ENCODE measurements at places on chromosomes 3 and 15. TPM values are rescaled to one million over a fixed set of nuclear protein-coding genes. Genes with fewer than 3 reads are reported as not detected.

The CCDC39 gene
- 5.2 TPM for polyA plus RNA-seq

DNA sequence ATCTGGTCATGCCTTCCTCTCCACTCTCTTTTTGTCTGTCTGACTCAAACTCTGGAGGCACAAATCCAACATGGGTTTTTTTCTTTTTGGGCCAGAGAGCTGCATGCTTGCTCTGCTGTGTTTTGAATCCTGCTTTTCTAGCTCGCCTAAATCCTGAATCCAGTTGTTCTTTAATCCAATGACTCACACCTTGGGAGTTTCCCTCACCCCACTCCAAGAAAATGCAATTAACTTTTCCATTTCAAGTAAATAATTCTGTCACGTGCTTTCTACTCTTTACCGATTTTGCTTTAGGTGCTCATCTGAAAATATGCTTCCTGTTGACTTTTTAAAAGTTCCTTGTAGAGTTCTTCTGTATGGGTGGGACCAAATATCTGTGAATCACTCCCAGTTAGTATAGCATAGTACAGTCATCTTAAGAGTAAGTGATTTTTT, 47.6 kb downstream of the SLMAP start:
- no peak for DNase-seq

The ISLR gene
- polyA plus RNA-seq, result 49.7 TPM

DNA sequence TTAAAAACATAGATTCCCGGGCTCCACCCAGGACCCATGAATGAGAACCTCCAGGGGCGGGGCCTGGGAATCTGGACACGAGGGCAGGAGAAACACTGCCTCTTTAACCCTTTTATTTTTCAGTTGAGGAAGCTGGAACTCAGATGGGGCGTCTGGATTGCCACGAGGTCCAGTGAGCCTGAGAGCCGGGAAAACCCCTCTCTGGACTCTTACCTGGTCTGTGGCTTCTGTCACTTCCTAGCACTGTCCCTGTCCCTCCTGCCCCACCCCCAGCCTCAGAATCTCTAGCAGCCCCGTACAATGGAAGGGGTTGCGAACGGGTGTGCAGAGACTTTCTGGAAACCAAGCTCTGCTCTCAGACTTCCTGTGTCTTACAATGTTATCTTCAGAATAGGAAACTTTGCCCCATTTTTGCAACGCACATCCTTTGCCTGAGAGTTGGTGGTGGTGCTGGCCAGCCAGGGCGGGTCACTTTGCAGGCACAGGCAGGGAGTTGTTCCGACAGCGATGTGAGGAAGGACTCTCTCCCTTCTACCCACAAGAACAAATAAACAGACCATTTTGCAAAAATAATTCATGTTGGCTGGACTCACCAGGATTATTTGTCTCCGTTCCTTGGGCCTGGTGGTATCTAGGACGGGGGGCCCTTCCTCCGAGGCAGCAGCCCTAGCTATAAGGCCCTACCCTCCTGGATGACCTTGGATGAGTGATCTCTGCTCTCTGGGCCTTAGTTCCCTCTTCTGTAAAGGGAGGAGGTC, 59.1 kb downstream of the SMAD6 start:
- no peak for DNase-seq

- no peak for DNase-seq
These were observed 183.8 kb upstream of the THRB start for GRCh38 chr3:24678421-24678865.

DNA sequence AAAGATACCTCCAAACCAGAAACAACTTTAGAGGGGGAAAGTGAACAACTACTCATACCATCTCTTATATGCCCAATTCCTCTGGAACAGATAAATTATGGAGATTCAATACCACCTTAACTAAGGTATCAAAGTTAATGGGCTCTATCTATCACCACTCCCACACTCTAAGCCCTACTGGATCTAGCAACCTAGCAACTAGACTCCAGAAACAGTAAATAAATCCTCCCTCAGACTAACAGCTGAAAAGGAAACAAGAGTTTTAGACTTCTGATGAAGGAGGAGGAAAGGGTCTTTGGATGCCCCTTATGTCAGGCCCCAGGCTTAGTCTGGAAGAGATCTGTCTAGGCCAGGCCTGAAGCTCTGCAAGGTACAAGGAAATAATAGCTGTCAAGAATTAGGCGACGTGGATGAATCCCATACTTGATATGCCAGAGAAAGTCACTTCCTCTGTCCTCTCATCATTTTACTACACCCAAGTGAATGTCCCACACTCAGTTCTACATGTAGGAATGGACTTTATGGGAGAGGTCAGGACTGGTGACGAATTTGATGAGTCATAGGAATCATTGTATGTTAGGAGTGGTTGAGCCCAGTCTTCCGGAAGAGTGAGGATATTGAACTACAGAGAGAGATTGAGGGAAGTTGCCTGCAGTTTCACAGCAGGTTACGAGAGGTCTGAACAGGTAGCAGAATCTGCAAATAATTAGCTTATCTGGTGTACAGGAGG, 113.8 kb downstream of the AKAP13 start:
- no peak for DNase-seq

DNA sequence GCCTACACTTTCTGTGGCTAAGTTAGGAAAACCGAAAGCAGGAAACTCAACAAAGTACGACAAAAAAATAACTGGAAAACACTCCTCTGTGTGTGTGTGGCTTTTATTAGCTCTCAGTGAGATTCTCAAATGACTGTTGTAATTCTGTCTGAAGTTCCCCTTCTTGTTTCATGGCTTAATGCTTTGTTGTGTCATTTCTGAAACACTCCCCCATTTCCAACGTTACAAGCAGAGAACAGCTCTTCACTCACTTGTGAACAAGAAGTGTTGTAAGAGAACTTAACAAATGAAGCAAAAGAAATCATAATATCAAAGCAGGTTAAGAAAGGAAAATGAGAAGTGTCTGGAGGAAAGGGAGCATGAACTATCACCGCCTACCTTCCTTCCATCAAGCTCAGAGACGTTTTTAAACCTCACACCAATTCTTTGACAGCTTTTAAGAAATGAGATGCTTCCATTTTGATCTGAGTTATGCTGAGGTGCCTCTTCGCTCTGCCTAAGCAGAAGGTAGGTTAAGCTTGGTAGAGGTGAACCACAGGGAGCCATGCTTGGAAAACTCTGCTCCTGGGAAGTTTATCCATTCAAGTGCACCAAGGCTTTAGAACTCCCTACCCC, 12.4 kb upstream of the SEC62 start:
- no peak for DNase-seq

The PTH1R gene
- polyA plus RNA-seq, result 185 TPM

GRCh38 chr3:63762180-63762579, 56.9 kb upstream of the C3orf49 start:
- no peak for DNase-seq

DNA sequence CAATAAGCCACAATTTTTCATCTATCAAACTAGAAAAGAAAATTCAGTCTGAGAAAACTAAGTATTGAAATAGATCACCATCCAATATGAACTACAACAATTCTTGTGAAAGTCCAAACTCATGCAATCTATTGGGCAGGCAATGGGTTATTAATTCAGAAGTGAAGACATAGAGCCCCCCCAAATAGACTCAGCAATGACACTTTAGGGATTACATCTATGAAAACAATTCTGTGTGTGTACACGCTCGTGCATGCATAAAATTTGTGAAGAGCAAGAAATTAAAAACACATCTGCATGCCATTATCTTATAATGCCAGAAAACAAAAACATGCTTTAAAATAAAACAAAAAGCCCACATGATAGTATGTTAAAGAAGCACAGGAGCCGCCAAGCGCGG, 151.3 kb downstream of the NR1I2 start:
- DNase-seq, result no peak

- no peak for DNase-seq
These were observed 140.7 kb downstream of the MINAR1 start for GRCh38 chr15:79572691-79573404.

- DNase-seq, result no peak
These were observed 4.9 kb upstream of the GPR87 start for GRCh38 chr3:151321526-151321925.

- DNase-seq, result no peak
These were observed 331.7 kb downstream of the RBMS3 start for GRCh38 chr3:29612536-29612935.

GRCh38 chr15:67433495-67434099, 87.3 kb upstream of the C15orf61 start:
- DNase-seq, result no peak

The SEMA5B gene
- polyA plus RNA-seq, result 25.6 TPM

GRCh38 chr15:62125773-62126172, 39.3 kb downstream of the C2CD4B start:
- DNase-seq, result no peak

- DNase-seq, result no peak
These were observed 44.5 kb downstream of the OXSM start for GRCh38 chr3:25834346-25834745.

DNA sequence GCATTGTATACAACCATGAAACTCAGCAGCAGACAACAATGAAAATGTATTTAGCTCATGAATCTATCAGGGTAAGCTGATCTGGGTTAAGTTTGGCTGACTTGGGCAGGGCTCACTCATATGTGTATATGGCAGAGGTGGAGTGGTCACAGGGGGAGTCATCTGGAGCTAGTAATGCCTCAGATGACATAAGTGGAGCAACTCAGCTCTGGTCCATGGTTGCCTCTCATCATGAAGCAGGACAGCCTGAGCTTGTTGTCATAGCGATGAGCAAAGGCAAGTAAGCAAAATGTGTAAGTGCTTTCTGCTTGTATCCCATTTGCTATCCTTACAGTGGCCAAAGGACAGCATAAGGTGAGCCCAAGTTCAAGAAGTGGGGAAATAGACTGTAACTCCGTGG, 64.5 kb downstream of the ALCAM start:
- no peak for DNase-seq

The SMAD6 gene
- 23.0 TPM for polyA plus RNA-seq
